ENCODE measurements at places on chromosomes 12 and 14.

DNA sequence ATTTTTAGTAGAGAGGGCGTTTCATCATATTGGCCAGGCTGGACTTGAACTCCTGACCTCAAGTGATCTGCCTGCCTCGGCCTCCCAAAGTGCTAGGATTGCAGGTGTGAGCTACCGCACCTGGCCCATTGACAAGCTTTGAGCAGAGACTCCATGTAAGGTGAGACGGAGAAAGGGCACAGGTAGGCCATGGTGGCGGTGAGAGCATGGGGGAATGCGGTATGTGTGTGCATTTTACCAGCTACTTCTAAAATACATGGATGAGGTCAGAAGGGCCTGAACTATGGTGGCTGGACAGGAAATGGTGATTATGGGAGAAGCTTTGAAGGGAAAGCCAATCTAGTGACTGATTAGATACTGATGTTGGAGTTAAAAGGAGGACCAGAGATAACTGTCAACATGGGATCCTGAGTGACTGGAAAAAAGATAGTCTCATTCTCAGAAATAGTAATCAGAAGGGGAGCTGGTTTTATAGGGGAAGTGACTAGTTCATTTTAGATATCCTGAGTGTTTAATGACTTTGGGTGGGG, 21.9 kb upstream of the PTPRB start:
- DNase-seq, result no peak

- DNase-seq, result no peak
These were observed 142.6 kb upstream of the CPSF6 start for GRCh38 chr12:69096669-69097335.

GRCh38 chr14:100979079-100979478, 75.6 kb upstream of the RTL1 start:
- no peak for DNase-seq

DNA sequence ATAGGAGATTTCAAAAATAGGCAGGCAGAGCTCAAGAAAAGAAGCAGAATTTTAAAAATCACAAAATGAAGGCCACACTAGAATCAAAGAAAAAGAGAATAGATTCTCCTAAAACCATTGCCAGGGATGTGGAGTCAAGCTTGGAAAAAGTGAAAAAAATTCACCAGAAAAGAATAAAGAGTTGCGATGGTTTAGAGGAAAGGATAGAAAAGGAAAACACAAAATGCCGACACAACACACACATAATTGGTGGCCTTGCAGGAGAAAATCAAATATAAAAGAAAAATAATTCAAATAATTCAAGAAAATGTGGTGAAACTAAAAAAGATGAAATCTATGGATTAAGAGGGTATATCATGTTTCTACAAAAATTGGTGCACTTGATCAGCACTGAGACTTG, 181.6 kb upstream of the C14orf180 start:
- no peak for DNase-seq

GRCh38 chr12:26453246-26453645, 257.9 kb downstream of the SSPN start:
- DNase-seq, result no peak
